CD4-positive, alpha-beta T cell treated with Interleukin-6 at 100 ng/mL for 8 hours (primary cell): ENCODE measurements at places on chromosomes 1 and 21.

GRCh38 chr1:96234299-96234698 lies 487.3 kb upstream of the PTBP2 start:
- no peak for DNase-seq

GRCh38 chr1:244945109-244945671 lies 80.8 kb upstream of the HNRNPU start:
- no peak for DNase-seq

GRCh38 chr1:223308136-223308535 lies 55.8 kb downstream of the SUSD4 start:
- DNase-seq = no peak

GRCh38 chr1:65939636-65940035 lies 146.9 kb downstream of the PDE4B start:
- DNase-seq = no peak

DNA sequence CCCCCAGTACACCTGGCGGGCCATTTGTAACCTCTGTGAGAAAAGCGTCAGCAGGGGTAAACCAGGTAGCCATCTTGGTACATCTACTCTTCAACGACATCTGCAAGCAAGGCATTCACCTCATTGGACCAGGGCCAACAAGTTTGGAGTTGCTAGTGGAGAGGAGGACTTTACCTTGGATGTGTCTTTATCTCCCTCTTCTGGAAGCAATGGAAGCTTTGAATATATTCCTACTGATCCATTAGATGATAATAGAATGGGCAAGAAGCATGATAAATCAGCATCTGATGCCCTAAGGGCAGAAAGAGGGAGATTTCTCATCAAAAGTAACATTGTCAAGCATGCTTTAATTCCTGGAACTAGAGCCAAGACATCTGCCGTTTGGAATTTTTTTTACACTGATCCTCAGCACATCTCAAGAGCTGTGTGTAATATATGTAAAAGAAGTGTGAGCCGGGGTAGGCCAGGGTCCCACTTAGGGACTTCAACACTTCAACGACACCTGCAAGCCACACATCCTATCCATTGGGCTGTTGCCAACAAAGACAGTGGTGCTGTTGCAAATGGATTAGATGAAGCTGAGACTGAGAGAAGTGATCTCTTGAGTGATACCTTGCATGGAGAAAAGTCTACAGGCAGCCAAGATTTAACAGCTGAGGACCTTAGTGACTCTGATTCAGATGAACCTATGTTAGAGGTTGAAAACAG lies 2.7 kb downstream of the ZBED6 start:
- no peak for DNase-seq

- DNase-seq = no peak
Measured at GRCh38 chr1:207366022-207366421, 44.5 kb downstream of the CD55 start.

DNA sequence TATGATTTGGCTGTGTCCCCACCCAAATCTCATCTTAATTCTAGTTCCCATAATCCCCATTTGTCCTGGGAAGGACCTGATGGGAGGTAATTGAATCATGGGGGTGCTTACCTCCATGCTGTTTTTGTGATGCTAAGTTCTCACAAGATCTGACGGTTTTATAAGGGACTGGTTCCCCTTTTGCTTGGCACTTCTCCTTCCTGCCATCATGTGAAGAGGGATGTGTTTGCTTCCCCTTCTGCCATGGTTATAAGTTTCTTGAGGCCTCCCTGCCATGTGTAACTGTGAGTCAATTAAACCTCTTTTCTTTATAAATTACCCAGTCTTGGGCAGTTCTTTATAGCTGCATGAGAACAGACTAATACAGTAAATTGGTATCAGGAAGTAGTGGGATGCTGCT lies 114.1 kb downstream of the ZNF648 start:
- DNase-seq = no peak
